ENCODE measurements at places on chromosomes 13 and 19. TPM values are rescaled to one million over a fixed set of nuclear protein-coding genes. Genes with fewer than 3 reads are reported as not detected.
A peak's percentile ranks its signal among the peaks of the same experiment; 100 is the strongest.

DNA sequence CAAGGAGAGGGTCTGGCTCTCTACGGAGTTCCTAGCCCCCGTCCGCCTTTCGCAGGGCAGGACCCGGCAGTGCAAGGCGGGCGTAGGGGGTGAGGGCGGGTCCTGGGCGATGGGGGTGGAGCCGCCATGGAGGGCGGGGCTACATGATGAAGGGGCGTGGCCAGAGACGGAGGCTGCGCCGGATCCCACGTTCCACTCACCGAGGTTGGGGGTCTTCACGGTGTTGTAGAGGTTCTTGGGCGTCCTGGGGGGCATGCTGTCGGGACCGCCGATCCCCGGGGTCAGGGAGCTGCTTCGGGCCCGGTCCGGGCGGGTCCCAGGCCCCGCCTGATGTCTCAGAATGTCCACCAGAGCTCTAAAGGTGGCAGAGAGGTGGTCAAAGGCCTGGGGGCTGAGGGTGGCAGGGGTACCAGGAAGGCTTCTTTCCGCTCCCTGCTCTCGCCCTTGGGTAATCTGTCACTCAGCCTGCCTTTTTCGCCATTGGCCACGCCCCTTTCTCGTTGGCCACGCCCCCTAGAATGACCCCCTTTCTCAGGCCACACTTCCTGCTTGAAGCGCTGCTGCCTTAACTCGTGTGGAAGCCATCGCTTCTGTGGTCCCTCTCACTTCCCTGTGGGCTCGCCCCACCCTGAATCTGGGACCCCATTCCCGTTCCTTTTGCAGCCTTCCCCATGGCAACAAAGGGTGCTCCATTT lies 2.5 kb downstream of the SHISA7 start:
- no peak for DNase-seq

GRCh38 chr19:45471111-45471930 lies 3.5 kb downstream of the FOSB start:
- no peak for DNase-seq

GRCh38 chr13:99976575-99976974 lies 5.0 kb upstream of the ZIC5 start:
- DNase-seq = no peak

PRR19 gene
- 1.4 TPM for total RNA-seq

DNA sequence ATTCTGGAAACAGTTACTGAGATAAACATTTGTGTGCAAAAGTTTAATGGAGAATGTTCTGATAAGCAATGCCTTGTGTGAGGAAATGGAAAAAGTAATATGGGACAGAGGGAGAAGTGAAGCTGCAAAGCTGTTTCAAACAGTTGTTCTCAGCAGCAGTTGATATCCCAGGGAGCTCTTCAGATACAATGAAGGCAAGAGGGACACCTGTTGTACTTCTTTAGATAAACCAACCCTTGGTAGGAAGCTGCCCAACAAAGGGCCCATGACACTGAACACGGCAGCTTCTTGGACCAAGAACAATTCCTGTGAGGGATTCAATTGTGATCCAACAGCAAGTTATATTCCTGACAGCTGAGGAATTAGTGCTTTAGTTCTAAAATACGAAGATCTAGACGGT lies 894.3 kb upstream of the PCDH20 start:
- no peak for DNase-seq

- no peak for DNase-seq
These were observed 5.2 kb upstream of the REXO1 start for GRCh38 chr19:1853295-1854038.

- DNase-seq = no peak
These were observed 11.5 kb upstream of the CLASRP start for GRCh38 chr19:45027371-45027770.

IRGC gene
- total RNA-seq = not detected

DNA sequence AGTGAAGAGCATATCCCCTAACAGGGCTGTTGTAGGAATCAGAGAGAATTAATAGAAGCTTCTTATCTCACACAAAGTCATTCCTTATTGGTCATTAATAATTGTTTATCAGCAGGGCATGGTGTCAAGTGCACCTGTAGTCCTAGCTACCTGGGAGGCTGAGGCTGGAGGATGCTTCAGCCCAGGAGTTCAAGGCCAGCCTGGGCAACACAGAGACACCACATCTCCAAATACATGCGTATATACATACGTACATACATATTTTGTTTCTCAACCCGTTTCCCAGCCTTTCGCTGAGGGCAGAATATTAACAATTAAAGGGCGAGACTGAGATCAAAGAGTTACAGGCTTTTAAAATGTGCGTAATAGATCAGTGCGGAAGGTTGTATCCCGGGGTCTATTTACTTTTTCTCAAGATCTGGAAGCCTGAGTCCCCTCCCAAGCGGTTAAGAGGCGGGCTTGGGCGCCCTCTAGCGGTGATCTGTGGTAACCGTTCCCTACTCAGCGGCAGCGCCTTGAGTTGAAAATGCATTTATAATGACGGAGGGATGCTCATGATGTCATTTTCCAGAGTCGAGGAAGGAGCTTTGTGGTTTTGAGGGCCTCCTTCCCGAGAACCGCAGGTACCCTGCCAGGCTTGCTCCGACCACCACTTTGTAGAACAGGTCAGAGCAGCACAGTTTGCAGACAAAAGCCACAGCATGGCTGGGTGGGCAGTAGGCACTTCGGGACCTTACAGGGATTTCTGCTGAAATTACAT lies 169.6 kb upstream of the GPR12 start:
- peak; percentile 41 for DNase-seq

DNA sequence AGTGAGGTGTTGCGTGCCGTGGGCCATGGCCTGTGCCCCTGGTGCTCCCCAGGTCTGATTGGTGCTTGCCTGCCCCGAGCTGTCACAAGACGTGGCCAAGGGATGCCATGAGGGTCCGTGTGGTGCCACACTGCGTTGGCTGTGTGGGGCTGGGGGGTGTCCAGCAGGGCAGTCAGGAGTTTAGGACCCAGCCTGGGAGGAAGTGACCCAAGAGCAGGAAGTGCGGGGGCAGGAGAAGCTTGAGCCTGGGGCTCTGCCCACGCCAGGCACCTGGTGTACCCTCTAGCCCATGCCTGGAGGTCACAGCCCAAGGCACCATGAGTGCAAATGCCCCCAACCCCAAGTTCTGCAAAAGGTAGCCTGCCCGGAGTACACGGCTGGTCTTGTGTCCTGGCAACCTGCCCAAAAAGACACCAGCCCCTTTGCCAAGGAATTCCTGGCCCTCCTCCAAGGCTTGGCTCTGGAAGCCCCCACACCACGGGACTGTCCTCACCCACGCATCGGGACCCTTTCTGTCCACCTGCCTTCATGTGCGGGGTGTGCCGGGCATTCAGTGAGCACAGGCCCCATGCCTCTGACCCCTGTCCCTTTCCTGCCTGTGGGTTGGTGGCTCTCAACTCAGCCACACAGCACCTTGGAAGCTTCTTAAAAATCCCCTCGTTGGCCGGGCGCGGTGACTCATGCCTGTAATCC lies 24.9 kb downstream of the MPND start:
- DNase-seq = no peak
